Endothelial cell of umbilical vein (primary cell): ENCODE measurements at places on chromosomes 12 and 14. TPM values are rescaled to one million over a fixed set of nuclear protein-coding genes. Genes with fewer than 3 reads are reported as not detected.

The IL22 gene
- not detected in 2 replicates for total RNA-seq

The LTA4H gene
- total RNA-seq: 77.1 and 77.8 TPM in 2 replicates

GRCh38 chr12:46523446-46523845 lies 150.9 kb upstream of the SLC38A2 start:
- H3K27me3 ChIP-seq: no peaks in the 10 kb centered on the region
- DNase-seq: no peak
- peak overlapping the region; percentile 81 for H3K27ac ChIP-seq
- peak overlapping the region; percentile 34 for H3K4me3 ChIP-seq
- H3K36me3 ChIP-seq: no peaks in the 10 kb centered on the region

The INSM2 gene
- not detected in 2 replicates for total RNA-seq

- no peak for DNase-seq
- no peak overlapping the region for H3K4me3 ChIP-seq
- no peak overlapping the region for H3K27ac ChIP-seq
- peaks cover 3% of the 10 kb centered on the region for H3K27me3 ChIP-seq
- H3K4me1 ChIP-seq: peaks cover 4% of the 10 kb centered on the region
Observed at GRCh38 chr14:31559939-31560338, 1.3 kb upstream of the NUBPL start.

DNA sequence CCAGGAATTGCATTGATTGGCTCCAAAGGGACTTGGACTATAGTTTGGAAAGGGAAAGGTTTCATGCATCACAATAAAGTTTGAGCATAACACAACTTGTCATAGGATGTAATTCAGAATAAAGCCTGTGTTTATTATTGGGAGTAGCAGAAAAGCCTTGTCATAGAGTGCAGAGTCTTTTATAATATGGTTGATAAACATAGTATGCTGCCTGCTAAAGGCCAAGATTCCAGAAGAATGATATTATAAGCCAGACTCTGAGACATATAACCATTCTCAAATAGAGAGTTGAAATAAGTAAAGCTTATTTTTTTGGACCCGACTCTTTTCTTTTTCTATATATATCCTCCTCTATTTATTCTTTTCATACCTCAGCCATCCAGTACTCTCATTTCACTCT lies 207.3 kb downstream of the LRIG3 start:
- no peaks in the 10 kb centered on the region for H3K36me3 ChIP-seq
- no peaks in the 10 kb centered on the region for H3K27me3 ChIP-seq
- DNase-seq: no peak
- no peak overlapping the region for H3K4me3 ChIP-seq
- H3K4me1 ChIP-seq: no peaks in the 10 kb centered on the region

The AICDA gene
- total RNA-seq: not detected in 2 replicates

DNA sequence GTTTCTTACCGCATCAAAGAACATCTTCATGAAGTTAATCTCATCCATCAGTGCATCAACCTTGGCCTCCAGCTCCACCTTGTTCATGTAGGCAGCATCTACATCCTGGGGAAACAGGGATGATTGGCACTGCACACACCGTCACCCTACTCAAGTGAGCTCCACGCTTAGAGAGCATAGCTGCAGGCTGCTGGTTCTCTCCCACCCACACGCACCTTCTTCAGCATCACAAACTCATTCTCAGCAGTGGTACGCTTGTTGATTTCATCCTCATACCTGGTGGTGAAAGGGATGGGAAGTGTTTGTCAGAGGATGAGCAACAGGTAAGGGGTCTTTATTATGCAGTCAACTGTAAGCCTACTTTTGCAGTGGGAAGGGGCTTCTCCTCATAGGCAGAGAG lies 2.3 kb downstream of the KRT5 start:
- H3K27me3 ChIP-seq: no peaks in the 10 kb centered on the region
- no peak overlapping the region for H3K27ac ChIP-seq
- H3K4me1 ChIP-seq: no peaks in the 10 kb centered on the region
- H3K4me3 ChIP-seq: no peak overlapping the region

GRCh38 chr14:71117839-71118743 lies 210.8 kb downstream of the PCNX1 start:
- H3K4me1 ChIP-seq: no peaks in the 10 kb centered on the region
- H3K36me3 ChIP-seq: no peaks in the 10 kb centered on the region
- no peaks in the 10 kb centered on the region for H3K27me3 ChIP-seq

DNA sequence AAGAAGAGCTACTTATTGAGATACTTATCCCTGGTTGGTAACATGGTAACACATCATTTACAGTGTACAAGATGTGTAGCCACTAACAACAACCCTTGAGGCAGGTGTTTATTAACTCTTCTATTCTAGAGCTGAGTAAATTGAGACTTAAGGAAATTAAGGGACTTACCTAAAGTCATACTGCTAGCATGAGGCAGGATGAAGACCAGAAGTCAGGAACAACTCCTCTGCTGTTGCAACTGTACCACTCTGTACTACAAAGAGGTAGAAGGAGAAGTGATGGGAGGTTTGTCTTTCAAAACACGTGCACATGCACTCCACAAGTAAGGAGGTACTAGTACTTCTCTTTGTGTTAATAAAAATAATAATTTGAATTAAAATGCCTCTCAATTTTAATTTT lies 79.9 kb downstream of the LLPH start:
- no peak overlapping the region for H3K4me3 ChIP-seq
- H3K36me3 ChIP-seq: no peaks in the 10 kb centered on the region
- DNase-seq: no peak
- H3K27me3 ChIP-seq: peaks cover 6% of the 10 kb centered on the region
- no peak overlapping the region for H3K27ac ChIP-seq
- no peaks in the 10 kb centered on the region for H3K4me1 ChIP-seq

DNA sequence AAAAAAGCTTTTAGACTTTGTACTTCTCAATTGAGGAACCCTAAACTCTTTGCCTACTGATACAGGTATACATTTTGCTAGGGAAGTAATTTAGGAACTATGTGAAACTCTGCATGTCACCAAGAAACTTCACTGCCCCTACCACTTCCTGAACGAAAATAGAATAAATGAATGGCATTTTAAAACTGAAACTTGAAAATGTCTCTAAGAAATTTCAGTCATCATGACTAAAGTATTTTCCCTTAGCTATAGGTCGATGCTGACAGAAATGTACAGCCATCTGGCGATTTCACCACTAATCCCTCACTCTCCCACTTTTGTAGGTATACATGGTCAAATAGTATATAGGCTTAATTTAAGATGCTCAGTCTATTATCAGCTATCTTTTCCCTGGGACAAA lies 194.9 kb upstream of the SYT10 start:
- H3K4me1 ChIP-seq: no peaks in the 10 kb centered on the region
- no peak overlapping the region for H3K4me3 ChIP-seq
- no peak overlapping the region for H3K27ac ChIP-seq

- H3K4me1 ChIP-seq: no peaks in the 10 kb centered on the region
- H3K36me3 ChIP-seq: no peaks in the 10 kb centered on the region
- peaks cover 8% of the 10 kb centered on the region for H3K27me3 ChIP-seq
- no peak overlapping the region for H3K27ac ChIP-seq
- H3K4me3 ChIP-seq: no peak overlapping the region
Observed at GRCh38 chr14:75418850-75419768, 8.7 kb upstream of the JDP2 start.

DNA sequence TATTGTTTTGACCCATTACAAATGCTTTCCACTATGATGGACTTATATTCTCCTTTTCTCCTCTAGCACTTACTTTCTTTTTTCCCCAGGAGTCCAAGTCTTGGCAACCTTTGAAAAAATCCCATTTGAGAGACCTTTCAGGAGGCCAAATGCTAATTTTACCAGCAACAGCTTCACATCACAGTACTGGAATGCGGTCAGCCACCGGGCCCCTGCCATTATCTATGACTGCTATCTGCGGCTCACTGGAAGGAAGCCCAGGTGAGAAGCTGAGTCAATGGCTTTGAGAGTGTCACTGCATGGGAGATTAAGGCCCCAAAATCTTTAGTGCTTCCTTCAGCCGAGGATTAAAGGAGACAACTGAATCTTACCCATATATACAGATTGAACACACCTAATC lies 64.2 kb downstream of the ERGIC2 start:
- H3K27ac ChIP-seq: no peak overlapping the region
- no peak overlapping the region for H3K4me3 ChIP-seq
- no peak for DNase-seq
- H3K4me1 ChIP-seq: peaks cover 17% of the 10 kb centered on the region
- H3K36me3 ChIP-seq: peaks cover 8% of the 10 kb centered on the region

DNA sequence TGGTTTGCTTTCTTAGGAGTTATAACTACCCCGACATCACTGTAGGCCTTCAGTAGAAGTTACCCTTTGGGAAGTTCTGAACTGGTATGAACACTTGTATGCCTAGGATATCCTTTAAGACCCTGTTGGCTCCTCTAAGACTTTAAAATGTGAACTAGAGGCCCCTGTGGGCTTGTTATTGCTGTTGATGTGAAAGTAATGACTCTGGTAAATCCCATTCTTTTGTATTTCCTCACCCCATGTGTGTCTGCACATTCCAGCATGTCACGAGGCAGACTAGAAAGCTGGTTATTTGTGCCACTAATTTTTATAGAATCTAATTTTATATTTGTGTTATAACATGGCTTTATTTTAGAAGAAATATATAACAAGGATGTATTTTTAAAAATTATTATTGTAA lies 48.9 kb downstream of the SERPINA10 start:
- peaks cover 2% of the 10 kb centered on the region for H3K27me3 ChIP-seq
- DNase-seq: no peak
- H3K4me1 ChIP-seq: no peaks in the 10 kb centered on the region
- H3K4me3 ChIP-seq: no peak overlapping the region

- H3K4me3 ChIP-seq: no peak overlapping the region
- no peaks in the 10 kb centered on the region for H3K27me3 ChIP-seq
- H3K27ac ChIP-seq: no peak overlapping the region
- H3K36me3 ChIP-seq: no peaks in the 10 kb centered on the region
- DNase-seq: peak; percentile 14
Observed at GRCh38 chr12:107404981-107405380, 280.6 kb upstream of the PWP1 start.

The CIROP gene
- total RNA-seq: not detected in 2 replicates

The SIX6 gene
- not detected in 2 replicates for total RNA-seq

DNA sequence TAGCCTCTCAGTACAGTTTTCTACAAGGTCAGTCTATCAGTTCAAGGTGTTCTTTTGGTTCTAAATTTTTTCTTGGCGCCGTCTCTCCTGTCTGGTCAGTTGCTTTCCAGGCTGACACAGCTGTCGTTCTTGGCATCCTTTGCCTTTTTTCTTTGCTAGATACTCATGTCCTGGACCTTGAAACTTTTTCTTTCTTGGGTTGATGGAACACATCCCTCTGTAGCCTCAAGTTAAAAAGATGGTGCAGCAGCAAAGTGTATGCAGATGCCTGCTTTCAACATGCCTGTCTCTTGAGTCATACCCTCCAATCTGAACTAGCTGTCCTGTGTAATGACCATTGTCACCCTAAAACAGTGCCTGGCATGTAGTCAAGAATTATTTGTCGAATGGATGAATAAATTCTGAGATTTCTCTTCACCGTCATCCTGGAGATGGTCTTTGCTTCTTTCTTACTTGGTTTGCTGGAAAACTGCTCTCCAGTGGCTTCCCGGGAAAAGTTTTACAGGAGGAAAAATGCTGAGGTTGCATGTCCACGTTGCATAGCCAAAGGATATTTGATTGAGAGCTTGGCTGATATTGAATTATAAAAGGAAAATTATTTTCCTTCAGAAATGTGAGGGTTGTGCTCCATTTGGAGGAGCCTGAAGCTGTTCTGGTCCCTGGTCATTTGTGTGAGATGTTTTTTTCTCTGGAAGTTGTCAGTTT lies 4.6 kb downstream of the NYNRIN start:
- H3K27ac ChIP-seq: no peak overlapping the region
- no peaks in the 10 kb centered on the region for H3K27me3 ChIP-seq
- peaks cover 10% of the 10 kb centered on the region for H3K36me3 ChIP-seq
- peak; percentile 28 for DNase-seq

GRCh38 chr12:68861890-68862289 lies 53.9 kb downstream of the MDM2 start:
- no peak overlapping the region for H3K4me3 ChIP-seq
- H3K27ac ChIP-seq: no peak overlapping the region
- no peak for DNase-seq
- H3K4me1 ChIP-seq: no peaks in the 10 kb centered on the region

- no peak overlapping the region for H3K4me3 ChIP-seq
- H3K4me1 ChIP-seq: peaks cover 44% of the 10 kb centered on the region
- no peaks in the 10 kb centered on the region for H3K36me3 ChIP-seq
- peak; percentile 100 for DNase-seq
- H3K27ac ChIP-seq: peak overlapping the region; percentile 96
Observed at GRCh38 chr12:75977952-75978671, 53.5 kb downstream of the PHLDA1 start.

DNA sequence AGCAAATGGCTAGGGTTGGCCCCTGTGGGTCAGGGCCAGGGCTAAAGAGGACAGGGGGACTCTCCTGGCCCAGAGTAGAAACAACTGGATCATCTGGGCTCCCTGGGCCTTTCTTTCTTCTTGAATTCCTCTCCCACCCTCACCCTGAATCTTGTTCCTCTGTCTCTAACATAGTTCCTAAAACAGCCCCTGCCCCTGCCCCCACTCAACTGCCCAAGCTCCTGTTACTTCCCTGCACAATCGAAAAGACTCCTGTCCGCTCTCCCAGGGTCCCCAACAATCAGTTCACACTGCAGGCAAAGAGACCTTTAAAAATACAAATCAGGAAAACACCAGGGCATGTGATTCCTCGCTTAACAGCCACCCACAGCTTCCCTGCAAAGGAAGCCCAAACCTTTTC lies 18.0 kb upstream of the ANKRD33 start:
- H3K4me1 ChIP-seq: peaks cover 6% of the 10 kb centered on the region
- no peaks in the 10 kb centered on the region for H3K27me3 ChIP-seq
- H3K36me3 ChIP-seq: no peaks in the 10 kb centered on the region

DNA sequence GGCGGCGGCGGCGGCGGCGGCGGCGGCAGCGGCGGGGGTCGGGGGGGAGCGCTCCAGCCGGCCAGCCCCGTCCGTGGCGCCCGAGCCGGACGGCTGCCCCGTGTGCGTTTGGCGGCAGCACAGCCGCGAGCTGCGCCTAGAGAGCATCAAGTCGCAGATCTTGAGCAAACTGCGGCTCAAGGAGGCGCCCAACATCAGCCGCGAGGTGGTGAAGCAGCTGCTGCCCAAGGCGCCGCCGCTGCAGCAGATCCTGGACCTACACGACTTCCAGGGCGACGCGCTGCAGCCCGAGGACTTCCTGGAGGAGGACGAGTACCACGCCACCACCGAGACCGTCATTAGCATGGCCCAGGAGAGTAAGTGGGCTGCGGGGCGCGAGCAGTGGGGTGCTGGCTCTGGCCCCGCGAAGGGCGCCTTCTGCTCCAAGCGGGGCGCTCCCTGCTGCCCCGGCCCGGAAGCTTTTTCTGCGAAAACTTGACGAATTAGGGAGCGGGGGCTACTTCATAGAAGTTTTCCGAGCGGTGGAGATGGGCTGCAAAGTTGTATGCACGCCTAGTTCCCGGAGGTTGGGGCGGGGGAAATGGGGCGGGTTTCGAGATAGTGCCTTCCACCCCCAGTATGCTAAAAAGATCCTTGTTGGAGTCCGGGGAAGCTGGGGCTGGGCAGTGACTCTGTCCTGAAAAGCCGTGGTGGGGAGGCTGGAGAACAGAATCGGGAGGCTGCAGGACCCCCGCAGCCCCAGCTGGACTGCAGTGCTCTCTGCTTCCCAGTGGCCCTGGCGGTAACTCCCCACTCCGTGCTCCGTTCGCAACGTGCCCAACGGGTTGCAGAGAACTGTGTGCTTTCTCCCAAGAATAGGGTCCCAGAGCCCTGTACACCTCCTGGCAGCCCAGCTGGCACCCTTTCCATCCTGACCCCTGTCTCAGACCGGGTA lies 751 bp downstream of the GDF11 start:
- H3K27me3 ChIP-seq: no peaks in the 10 kb centered on the region
- H3K4me3 ChIP-seq: peak overlapping the region; percentile 75

- no peaks in the 10 kb centered on the region for H3K36me3 ChIP-seq
- H3K4me3 ChIP-seq: no peak overlapping the region
- H3K27ac ChIP-seq: no peak overlapping the region
- H3K27me3 ChIP-seq: no peaks in the 10 kb centered on the region
Observed at GRCh38 chr12:64587447-64587846, 22.8 kb upstream of the RASSF3 start.
